ENCODE measurements at places on chromosomes 12 and 14. TPM values are rescaled to one million over a fixed set of nuclear protein-coding genes. Genes with fewer than 3 reads are reported as not detected.

The KRT83 gene
- total RNA-seq: not detected

The OAS3 gene
- 4.7 TPM for total RNA-seq

The CAPS2 gene
- total RNA-seq: 4.0 TPM

The PTGES3 gene
- total RNA-seq: 73.6 TPM

DNA sequence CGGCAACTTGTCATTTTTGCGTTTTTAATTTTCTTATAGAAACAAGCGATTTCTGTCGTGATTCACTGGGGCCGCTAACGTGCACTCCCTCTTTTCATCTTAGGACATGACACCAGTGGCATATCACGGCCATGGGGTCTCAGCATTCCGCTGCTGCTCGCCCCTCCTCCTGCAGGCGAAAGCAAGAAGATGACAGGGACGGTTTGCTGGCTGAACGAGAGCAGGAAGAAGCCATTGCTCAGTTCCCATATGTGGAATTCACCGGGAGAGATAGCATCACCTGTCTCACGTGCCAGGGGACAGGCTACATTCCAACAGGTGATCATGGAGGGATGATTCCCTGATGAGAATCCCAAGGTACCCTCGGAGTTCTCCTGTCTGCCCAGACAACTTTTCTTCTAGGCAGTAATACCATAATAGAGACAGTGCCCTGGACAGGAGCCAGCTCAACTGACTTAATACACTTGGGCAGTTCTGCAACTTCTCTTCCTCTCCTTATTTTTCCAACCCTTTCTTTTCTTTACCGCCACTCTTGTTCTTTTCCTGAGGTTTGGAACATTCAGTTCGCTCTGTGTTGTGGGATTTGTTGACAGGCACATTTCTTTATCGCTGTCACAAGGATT lies 821 bp downstream of the TMEM106C start:
- DNase-seq: peak; percentile 36
- H3K27me3 ChIP-seq: peaks cover 5% of the 10 kb centered on the region
- peaks cover 17% of the 10 kb centered on the region for H3K4me1 ChIP-seq
- H3K27ac ChIP-seq: no peak overlapping the region

DNA sequence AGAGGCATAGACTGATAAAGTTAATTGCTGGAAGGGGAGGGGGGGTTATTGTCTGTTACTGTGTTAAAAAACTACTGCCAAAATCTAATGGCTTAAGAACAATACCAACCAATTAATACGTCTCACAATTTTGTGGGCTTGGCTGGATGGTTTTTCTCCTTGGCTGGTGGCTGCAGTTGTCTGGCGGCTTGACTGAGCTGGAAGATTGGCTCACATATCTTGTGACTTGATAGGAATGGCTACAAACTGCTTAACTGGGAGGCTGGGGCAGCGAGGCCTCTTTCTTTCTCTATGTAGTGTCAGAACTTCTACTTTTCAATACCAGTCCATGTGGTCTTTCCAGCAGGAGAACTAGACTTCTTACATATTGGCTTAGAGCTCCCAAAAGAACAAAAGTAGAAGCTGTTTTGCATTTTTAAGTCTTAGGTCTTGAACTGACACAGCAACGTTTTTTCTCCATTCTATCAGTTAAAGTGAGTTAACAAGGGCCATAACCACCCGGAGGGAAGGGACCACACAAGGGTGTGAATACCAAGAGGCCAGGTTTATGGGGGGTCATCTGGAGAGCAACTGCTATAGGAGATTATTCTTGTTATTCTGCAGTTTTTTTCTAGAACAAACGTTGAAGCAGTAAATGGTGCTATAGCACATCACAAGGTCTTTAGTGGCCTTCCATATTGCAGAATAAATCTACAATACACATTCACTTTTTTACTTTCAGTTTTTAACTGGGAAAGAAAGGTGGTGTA lies 46.9 kb downstream of the ZDHHC17 start:
- H3K27ac ChIP-seq: no peak overlapping the region
- no peak overlapping the region for H3K4me3 ChIP-seq
- no peaks in the 10 kb centered on the region for H3K4me1 ChIP-seq
- peaks cover 13% of the 10 kb centered on the region for H3K36me3 ChIP-seq
- no peak for DNase-seq

DNA sequence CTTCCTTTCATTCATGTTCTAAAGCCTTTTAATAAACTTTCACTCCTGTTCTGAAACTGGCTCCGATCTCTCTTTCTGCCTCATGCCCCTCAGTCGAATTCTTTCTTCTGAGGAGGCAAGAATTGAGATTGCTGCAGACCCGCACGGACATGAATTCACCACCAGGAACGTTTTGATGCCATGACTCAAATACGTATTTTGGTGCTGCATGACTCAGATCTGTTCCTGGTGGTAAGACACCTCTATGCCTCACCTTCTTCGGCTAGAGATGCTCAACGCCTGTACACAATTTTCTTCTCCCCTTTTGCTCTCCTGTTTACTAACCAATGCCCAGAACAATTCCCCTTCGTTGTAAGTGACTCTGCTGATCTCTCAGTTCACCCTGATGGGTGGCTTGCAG lies 52.0 kb upstream of the RIMBP2 start:
- DNase-seq: no peak
- no peaks in the 10 kb centered on the region for H3K4me1 ChIP-seq
- H3K36me3 ChIP-seq: no peaks in the 10 kb centered on the region
- no peaks in the 10 kb centered on the region for H3K27me3 ChIP-seq
- H3K4me3 ChIP-seq: no peak overlapping the region

The CLEC4C gene
- not detected for total RNA-seq

The P2RX2 gene
- total RNA-seq: not detected

GRCh38 chr14:58765843-58766242 lies 128.1 kb downstream of the DACT1 start:
- DNase-seq: no peak
- peak overlapping the region; percentile 87 for H3K27ac ChIP-seq
- no peaks in the 10 kb centered on the region for H3K27me3 ChIP-seq
- H3K4me1 ChIP-seq: peaks cover 10% of the 10 kb centered on the region

The OTX2 gene
- 0.04 TPM for total RNA-seq

- no peaks in the 10 kb centered on the region for H3K4me1 ChIP-seq
- H3K27ac ChIP-seq: no peak overlapping the region
- peaks cover 4% of the 10 kb centered on the region for H3K36me3 ChIP-seq
- DNase-seq: peak; percentile 22
- no peak overlapping the region for H3K4me3 ChIP-seq
Observed at GRCh38 chr14:63454863-63455622, 88.1 kb downstream of the PPP2R5E start.

DNA sequence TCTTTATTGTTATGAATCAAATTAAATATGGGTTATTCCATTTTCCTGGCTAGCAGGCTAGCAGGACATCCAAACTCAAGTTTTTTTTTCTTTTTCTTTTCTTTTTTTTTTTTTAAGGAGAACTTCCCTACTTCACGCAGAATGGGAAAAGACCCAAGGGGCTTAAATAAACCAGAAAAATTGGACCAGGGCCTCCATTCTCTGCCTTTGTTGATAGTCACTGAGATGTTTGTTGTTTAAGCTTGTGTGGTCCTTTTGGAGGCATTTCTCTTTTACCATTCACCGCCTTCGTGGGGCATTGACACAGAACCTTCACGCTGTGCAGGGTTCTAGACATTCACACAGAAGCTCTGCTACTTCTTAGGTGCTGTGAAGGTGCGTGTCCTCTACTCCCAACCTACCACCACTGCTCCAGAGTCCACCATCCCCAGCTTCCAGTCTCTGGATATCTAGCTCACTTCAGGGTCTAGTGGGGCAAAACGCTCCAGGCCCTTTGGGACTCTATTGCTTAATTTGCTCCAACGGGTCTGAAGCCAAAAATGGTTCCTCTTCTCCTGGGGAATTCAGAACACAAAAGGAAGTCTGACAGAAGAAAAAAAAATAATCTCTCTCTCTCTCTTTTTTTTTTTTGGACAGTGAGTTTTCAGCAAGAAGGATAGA lies 301.3 kb downstream of the AEBP2 start:
- no peaks in the 10 kb centered on the region for H3K36me3 ChIP-seq
- H3K27me3 ChIP-seq: no peaks in the 10 kb centered on the region
- H3K4me3 ChIP-seq: no peak overlapping the region
- peak; percentile 44 for DNase-seq
- no peak overlapping the region for H3K27ac ChIP-seq

DNA sequence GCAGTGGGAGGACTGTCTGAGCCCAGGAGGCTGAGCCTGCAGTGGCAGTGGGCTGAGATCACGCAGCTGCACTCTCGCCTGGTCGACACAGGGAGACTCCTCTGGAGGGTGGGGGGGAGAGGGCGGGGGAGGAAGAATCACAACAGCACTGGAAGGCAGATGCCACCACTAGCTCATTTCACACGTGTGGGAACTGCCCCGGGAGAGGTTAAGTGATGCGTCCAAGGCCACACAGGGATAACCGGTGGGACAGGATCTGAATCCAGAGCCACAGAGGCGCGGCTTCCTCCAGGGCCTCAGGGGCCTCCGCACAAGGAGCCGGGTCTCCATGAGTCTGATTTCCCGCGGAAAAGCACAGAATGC lies 20.8 kb downstream of the STX2 start:
- DNase-seq: no peak
- H3K4me1 ChIP-seq: peaks cover 4% of the 10 kb centered on the region
- H3K4me3 ChIP-seq: peak overlapping the region; percentile 43
- H3K27ac ChIP-seq: no peak overlapping the region
- no peaks in the 10 kb centered on the region for H3K27me3 ChIP-seq
- H3K36me3 ChIP-seq: peaks cover 28% of the 10 kb centered on the region

- no peak overlapping the region for H3K4me3 ChIP-seq
- peak overlapping the region; percentile 23 for H3K27ac ChIP-seq
- DNase-seq: peak; percentile 54
- no peaks in the 10 kb centered on the region for H3K27me3 ChIP-seq
- H3K4me1 ChIP-seq: peaks cover 12% of the 10 kb centered on the region
- no peaks in the 10 kb centered on the region for H3K36me3 ChIP-seq
Observed at GRCh38 chr12:65533177-65533883, 254.8 kb downstream of the MSRB3 start.

GRCh38 chr12:132154941-132155770 lies 10.9 kb downstream of the NOC4L start:
- H3K27me3 ChIP-seq: peaks cover 9% of the 10 kb centered on the region
- no peak overlapping the region for H3K4me3 ChIP-seq
- peaks cover 28% of the 10 kb centered on the region for H3K36me3 ChIP-seq
- no peak for DNase-seq
- H3K27ac ChIP-seq: no peak overlapping the region

DNA sequence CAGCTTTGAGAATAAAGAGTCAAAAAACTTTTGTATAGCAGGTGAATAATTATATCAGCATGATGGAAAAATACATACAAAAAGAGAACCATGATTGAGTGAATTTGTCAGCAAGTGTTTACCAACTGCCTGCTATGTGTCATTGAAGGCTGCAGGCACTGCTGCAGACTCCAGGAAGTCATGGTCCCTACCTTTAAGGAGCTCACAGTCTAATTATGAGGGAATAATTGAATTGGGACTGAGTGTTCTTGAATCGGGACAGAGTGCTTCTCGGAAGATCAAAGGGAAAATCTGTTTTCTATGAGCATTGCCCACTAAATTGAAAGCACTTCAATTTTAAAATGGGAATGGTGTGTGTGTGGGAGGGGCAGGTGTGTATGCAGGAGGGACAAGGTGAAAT lies 9.5 kb downstream of the OR10AD1 start:
- H3K27me3 ChIP-seq: peaks cover 2% of the 10 kb centered on the region
- no peak overlapping the region for H3K4me3 ChIP-seq
- H3K4me1 ChIP-seq: peaks cover 8% of the 10 kb centered on the region
- H3K36me3 ChIP-seq: no peaks in the 10 kb centered on the region

DNA sequence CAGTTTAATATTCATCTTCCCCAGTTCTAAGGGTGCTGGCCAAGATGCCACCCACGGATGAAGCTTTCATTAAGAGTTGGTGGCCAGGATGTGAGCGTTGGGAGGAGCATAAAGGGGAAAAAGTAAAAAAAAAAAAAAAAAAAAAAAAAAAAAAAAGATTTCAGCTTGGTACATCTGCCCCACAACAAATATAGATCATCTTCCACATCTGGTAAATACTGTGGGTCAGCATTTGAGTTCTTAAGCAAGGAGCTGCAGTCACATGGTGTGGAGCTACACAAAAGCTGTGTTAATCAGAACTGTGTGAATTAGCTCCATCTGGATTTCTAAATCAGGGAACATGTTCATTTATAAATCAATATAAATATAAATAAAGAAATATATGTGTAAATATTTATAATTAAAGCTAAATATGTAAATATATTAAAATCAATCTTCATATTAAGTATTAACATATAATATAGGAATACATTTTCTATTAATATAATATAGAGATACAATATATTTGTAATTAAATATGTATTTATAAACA lies 262.3 kb downstream of the NUAK1 start:
- no peak overlapping the region for H3K27ac ChIP-seq
- H3K4me3 ChIP-seq: no peak overlapping the region
- peak; percentile 54 for DNase-seq
- no peaks in the 10 kb centered on the region for H3K27me3 ChIP-seq
- no peaks in the 10 kb centered on the region for H3K36me3 ChIP-seq

- no peaks in the 10 kb centered on the region for H3K36me3 ChIP-seq
- no peak overlapping the region for H3K27ac ChIP-seq
- H3K27me3 ChIP-seq: peaks cover 3% of the 10 kb centered on the region
- H3K4me3 ChIP-seq: no peak overlapping the region
- no peak for DNase-seq
Observed at GRCh38 chr12:4477129-4477528, 31.5 kb upstream of the FGF6 start.

DNA sequence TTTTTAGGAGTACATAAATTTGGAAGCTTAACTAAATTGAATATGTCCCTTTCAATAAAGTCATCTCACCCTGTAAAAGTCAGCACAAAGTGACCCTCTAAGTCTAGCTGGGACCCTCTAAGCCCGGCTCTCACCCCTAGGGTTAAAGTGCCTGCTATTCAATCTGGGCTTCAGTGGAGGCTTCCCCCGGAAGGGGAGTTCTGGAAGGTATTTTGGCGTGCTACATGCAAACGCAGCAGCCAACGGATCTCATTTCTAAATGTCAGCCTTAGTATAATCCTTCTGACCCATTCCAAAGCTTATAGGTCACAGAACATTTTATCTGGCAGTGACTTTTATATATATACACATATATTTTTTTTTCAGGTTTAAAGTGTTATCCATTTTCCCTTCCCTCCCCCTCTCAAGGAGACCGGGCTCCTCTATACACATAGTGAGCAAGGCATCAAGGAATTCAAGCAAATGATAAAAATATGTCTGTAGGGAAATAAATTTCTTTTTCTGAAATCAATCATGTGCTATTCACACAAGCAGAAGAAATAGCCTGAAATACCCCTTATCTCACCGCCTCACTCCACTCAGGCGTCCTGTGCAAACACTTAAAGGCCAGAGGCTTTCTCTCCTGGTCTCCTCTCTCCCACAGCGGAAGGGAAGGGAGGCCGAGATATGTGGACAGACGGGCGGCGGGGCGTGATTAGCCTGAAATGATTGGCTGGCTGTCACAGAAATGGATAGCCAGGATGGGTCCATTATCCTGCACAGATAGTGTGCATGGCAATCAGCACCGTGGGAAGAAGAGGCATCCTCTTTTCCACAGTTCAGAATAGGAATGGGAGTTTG lies 301.7 kb downstream of the GALC start:
- H3K4me3 ChIP-seq: no peak overlapping the region
- no peak overlapping the region for H3K27ac ChIP-seq
- H3K27me3 ChIP-seq: no peaks in the 10 kb centered on the region
- DNase-seq: peak; percentile 46
- H3K4me1 ChIP-seq: no peaks in the 10 kb centered on the region

The ADGRD1 gene
- total RNA-seq: 10.8 TPM
